Activated CD8-positive, alpha-beta T cell treated with anti-CD3 and anti-CD28 coated beads for 36 hours (primary cell): ENCODE measurements at places on chromosomes 4 and X.

DNA sequence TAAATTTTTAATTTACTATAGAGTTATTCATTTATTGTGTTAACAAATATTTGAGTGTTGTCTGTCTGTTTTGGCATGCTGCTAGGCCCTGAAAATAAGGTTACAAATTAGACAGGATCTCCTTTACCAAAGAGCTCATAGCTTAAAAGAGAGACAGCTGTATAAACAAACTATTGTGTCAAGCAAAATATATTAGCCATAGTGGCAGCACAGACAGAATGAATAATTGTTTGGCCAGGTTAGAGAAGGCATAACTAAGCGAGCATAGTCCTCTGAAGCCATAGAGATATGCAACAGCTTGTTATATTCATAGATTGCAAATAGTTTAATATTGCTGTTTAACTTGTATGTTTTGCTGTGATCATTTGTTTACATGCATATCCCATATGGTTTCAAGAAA is 66.7 kb upstream of the NDUFC1 start:
- no peak for DNase-seq

DNA sequence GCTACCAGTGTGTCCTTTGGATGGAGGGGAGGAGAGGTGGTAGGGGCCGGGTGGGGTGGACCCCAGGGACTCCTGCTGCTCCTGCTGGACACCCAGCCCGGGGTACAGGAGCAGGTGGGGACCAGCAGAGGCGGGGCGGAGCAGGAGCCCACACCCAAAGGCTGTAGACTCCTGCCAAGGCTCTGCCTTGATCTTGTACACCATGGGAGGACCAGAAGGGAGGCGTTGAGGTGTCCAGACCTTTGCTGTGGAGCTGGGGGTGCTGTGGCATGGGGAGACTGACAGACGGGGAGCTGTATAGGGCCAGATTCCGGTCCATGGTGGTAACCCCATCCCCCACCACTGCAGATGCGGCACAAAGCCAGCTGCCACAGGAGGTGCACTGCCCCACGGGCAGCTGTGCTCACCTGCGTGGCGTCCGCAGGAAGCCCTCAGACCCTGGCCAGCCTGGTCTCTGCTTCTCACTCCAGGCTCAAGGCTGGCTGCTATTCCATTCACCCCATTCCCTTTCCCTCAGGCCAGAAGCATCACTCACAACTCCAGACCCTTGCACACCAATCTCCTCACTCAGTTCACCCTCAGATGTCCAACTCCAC is 5.0 kb upstream of the SLC26A1 start:
- DNase-seq, result no peak

- DNase-seq, result no peak
These were observed 116.1 kb downstream of the AMMECR1 start for GRCh38 chrX:110201799-110202198.

DNA sequence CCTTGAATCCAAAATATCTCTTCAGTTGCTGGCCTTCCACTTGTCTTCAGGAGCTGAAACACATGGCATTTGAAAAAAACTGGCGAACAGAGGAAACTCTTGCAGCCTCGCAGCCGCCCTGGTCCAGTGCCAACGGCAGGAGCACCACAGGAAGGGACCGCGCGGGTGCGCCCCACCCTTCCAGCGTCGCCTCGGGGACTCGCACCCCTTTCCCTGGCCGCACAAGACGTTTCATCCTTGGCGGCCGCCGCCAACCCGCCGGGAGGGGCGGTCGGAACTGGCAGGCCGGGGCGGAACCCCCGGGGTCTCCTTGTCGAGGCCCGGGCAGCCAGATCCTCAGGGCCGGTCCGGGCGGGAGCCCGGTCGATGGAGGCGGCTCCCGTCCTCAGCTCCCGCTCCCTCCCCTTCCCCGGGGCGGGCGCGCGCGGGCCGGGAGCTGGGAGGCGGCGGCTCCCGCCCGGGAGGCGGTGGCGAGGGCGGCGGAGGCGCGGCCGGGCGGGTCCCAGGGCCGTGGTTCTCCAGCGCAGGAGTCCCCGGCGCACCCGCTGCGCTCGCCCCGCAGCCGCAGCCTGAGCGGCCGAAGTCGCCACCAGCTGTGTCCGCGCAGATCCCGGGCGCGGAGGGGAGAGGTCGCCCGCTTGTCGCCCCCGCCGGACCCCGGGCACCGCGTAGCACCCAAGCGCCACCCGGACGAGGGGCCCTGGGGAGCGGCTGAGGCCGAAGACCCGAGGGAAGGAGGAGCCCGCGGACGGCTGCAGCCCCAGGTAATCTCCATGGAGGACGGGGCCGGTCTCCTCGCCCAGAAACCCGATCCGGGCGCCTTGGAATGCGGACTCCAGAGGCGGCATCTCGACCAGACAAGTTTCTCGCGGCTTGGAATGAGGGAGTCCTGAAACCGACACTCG is 886 bp upstream of the NDST3 start:
- peak; percentile 5 for DNase-seq

- peak; percentile 29 for DNase-seq
These were observed 15.3 kb downstream of the ABCD1 start for GRCh38 chrX:153739754-153740486.

GRCh38 chrX:38989076-38989475 is 187.8 kb downstream of the MID1IP1 start:
- no peak for DNase-seq

DNA sequence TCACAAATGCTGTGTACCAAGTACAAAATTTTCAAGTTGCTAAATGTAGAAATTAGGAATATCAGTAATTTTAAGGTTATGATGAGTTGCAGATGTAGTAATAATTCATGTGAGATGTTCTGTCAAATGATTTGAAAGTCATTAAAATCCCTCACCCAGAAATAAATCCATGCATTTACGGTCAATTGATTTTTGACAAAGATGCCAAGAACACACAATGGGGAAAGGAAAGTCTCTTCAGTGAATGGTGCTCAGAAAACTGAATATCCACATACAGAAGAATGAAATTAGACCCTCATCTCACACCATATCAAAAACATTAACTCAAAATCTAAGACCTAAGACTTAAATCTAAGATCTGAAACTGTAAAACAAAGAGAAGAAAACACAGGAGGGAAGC is 12.9 kb upstream of the BMPR1B start:
- no peak for DNase-seq

DNA sequence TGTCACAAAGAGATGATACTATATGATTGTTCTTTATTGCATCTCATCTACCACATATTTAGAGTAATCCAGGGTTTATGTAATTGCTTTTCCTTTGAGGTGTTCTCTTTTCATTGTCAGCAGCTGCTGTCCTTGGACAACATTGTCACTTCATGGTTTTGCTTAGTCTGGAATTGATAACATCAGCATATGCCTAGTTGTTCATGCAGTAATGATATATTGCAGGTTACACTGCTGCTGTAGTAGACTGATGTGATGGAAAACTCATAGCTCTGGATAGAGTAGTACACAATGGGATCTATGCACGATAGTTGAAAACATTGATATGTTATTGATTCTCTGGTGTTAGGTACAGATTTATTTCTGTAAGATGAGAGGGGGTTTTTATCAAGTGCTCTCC is 13.7 kb downstream of the NEIL3 start:
- no peak for DNase-seq

DNA sequence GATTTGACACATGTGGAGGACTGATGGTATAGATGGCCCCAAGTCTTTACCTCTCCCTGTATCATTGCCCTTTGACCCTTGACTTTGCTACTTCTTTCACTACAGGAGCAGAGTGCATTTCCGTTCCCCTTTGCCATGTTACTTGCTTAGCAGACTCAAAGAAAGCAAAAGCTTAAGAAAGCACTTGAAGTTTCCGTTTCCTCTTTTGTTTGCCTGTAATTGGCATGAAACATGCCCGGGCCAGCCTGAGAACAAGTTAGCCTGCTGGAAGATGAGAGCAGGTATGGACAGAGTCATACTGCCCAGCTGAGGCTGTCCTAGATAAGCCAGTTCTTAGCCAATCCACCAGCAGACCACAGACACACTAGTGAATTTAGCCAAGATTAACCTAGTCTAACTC is 206.0 kb downstream of the BCOR start:
- no peak for DNase-seq

GRCh38 chr4:6923507-6923906 is 13.9 kb downstream of the TBC1D14 start:
- DNase-seq, result no peak

DNA sequence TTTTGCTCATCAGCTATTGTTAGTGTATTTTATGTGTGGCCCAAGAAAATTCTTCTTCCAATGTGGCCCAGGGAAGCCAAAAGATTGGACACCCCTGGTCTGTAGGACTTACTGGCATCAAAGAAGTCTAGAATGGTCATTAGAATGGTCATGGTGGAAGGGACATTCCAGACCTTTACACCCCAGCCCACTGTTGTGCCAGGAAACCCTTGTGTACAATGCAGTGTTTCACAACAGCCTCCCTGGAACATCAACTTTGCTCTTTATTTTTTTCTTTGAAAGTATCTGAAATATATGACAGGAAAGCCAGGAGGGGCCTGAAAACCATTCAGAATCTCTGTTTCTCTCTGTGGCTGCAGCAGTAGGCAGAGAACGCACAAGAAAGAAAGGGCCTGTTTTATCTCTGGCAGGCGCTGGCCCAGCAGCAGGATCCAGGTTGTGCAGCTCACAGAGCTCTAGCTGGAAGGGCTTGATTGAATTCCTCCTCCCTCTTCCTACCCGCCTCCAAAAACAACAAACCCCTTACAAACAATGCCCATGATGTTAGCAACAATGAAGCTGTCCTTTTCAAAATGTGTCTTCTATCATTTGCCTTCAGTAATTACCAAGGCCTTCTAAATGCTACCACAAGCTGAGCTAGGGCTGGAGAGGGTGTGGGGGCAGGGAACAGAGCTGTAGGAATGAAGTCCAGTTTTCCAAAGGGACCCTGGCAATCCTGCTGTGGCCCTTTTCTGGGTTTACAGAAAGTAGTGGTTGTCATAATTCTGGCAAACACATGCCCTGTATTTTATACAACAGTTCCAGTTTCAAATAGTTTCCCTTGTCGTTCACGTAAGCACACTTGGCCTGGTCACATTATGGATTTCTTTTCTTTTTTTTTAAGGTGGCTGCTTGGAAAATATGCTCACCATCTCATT is 32.3 kb upstream of the TFDP3 start:
- DNase-seq, result no peak

DNA sequence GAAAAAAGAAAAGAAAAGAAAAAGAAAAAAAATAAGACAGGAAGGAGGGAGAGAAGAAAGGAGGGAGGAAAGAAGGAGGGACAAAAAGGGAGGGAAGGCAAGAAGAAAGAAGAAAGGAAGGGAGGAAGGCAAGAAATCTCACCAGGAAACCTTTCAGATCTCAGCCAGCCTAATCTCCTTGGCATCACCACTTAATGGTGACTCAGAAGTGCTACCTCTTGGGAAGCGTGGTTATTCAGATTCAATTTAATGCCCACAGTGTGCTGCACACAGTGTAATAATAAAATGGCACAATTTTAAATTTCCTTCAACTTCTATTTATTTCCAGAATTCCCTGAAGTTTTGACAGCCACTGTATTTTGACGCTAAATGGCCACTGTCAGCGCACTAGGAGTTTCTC is 50.3 kb downstream of the DKK2 start:
- no peak for DNase-seq

DNA sequence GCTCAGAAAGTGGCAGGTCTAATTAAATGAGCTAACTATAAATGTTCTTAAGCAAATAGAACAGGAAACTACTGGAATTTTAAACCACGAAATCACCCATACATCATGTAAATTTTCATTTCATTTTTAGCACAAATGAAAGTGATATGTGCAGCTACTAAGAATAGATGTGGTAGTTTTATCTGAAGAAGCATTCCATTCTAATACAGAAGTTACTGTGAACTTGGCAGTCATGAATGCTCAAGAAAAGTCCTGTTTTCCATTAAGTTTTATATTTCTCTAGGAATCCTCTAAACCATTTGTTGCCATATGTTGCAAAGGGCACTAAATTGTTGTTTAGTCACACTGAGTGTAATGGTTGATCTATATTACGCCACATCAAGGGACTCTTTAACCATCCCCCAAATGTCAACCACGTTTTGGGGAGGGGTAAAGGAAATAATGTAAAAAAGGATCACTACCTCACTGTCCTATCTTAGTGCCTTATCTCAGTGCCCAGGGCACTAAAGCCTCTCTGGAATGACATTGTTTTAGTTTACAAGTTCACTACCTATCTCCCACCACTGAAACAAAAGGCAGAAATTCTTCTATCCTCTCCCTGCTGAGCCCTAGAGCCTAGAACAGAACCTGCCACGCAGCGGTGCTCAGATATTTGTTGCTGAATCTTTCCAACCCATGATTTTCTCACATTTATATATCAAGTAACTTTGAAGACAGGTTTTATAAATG is 118.0 kb downstream of the SHISA3 start:
- DNase-seq, result no peak

DNA sequence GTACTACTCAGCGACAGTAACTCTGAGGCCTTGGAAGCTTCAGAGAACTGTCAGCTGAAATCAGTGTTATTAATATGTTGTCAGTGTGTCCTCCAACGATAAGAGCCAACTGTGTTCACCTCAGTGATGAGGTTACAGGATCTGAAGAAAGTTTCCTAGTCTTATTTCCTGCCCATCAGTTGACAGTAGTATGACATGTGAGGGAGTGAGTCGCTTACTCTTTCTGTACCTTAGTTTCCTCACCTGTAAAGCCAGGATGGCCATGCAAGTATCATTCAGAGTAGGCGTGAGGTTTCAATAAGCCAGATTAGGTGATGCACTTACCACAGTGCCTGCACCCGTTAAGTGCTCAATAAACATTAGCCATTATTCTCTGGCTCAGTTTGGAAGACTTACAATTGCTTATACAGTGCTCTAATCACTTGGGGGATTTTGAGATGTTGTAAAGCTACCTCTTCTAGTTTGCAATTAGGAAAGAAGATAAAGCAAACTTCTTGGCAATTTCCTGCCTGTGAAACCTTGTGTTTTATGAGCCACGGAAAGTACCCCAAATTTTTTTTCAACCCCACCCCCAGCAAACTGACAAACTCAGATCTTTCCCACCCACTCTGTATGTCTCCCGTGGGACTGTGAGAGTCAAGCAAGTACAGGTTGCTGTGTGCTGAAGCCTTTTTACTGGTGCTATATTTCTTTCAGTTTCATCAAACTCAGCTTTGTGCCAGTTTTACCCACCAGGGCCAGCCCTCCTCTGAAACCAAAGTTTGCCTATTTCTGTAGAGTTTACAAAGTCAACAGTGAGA is 62.2 kb downstream of the ANXA3 start:
- peak; percentile 6 for DNase-seq

- DNase-seq, result no peak
These were observed 118.5 kb upstream of the PABPC4L start for GRCh38 chr4:134320048-134320447.

GRCh38 chrX:144681501-144681900 is 565.8 kb upstream of the SPANXN1 start:
- DNase-seq, result no peak

- no peak for DNase-seq
These were observed 303.7 kb downstream of the CAMK2D start for GRCh38 chr4:113457886-113458285.

GRCh38 chrX:30864383-30864785 is 24.7 kb downstream of the TAB3 start:
- DNase-seq, result no peak

DNA sequence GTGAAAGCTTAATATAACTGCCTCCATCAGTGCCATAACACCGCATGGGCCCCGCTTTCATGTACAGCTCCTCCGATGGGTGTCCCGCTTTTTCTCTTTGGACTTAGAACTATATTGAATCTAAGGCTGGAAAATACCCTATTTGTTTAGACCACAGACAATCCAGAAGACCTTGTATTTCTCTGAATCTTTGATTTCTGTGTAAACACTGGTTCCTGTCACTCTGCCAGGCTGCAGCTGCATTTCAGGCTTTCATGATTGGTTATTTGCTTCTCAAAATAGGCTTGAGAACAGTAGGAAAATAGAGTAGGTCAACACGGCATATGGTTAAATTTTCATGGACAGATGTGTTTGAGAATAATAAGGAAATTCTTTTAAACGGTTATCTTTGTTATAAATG is 80.0 kb downstream of the NWD2 start:
- no peak for DNase-seq

- DNase-seq, result no peak
These were observed 456.9 kb downstream of the ADGRL3 start for GRCh38 chr4:61657016-61657415.
